ENCODE measurements at places on chromosomes 2 and 18.

- DNase-seq, result no peak
Observed at GRCh38 chr2:48183991-48184390, 277.7 kb upstream of the FBXO11 start.

- DNase-seq, result no peak
Observed at GRCh38 chr2:145503511-145503910, 983.6 kb upstream of the ZEB2 start.

DNA sequence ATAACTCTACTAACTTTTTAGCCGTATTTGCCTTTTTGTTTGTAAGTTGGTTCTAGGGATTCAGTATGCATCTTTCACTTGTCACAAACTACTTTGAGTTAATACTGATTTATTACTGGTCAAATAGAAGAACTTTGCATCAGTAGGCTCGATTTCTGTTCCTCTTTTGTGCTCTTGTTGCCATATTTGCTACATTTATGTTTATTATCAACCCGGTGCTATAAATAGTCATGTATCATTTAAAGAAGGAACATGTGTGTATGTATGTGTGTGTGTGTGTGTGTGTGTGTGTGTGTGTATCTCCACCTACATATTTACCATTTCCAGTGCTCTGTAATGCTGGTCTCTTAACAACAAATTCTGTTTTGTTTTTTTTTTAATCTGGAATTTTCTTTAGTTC, 79.6 kb upstream of the B3GNT7 start:
- DNase-seq, result no peak

DNA sequence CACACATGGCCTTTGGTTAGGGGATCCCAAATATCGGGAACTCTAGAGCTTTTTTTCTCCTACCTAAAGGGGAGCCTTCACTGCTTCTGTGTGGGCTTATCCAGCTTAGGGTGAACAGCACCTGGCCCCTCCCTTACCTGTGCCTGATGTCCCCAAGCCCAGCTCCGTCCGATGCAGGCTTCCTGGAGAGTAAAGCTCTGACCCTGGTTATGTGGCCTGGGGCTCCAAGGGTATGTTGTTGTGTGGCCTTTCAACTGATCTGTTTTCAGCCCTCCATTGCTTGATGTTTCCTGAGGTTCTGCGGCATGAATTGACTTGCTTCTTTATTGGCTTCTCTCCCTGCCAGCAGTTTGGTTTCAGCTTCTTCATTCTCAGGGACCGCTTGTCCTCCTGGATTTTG, 66.0 kb downstream of the RAB31 start:
- no peak for DNase-seq

GRCh38 chr18:2538236-2538635, 33.1 kb downstream of the METTL4 start:
- no peak for DNase-seq

DNA sequence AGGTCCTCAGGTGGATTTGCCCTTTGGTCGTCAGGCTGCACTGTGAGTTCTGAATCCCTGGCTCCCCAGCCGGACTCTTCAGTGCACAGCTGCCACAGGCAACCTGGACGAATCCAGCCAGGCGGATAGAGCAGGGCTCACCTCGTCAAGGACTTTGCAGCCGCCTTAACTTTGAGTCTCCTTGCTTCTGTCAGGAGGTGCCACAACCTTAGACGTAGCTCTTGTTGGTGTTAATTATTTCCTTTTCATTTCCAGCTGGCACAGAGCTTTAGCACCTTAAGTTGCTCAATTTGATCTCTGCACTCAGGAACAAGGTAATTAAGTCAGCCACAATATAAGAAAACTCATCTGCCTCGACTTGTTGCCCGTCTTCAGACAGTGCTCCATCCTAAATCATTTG, 17.7 kb downstream of the SMIM21 start:
- DNase-seq, result no peak

GRCh38 chr2:190809876-190810525, 70.6 kb upstream of the GLS start:
- no peak for DNase-seq

DNA sequence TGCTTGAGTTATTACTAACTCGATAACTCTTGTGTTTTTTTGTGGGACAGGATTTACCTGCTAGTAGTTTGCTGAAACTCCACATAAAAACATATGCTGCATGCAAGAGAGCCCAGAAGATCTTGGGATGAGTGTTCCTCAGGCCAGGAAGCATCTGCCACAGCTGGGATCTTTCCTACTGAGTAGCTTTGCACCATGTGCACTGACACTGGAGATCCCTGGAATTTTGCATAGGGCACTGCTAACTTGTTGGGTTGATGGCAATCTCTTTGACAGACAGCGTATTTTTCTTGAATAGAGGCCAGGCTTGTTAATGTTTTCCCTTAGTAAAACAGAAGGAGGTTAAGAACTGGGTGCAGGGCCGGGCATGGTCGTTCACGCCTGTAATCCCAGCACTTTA, 808 bp upstream of the SERPINB11 start:
- DNase-seq, result no peak

GRCh38 chr18:63427558-63427957, 5.3 kb upstream of the VPS4B start:
- DNase-seq, result no peak

GRCh38 chr2:145755019-145755837, 1235.3 kb upstream of the ZEB2 start:
- no peak for DNase-seq

DNA sequence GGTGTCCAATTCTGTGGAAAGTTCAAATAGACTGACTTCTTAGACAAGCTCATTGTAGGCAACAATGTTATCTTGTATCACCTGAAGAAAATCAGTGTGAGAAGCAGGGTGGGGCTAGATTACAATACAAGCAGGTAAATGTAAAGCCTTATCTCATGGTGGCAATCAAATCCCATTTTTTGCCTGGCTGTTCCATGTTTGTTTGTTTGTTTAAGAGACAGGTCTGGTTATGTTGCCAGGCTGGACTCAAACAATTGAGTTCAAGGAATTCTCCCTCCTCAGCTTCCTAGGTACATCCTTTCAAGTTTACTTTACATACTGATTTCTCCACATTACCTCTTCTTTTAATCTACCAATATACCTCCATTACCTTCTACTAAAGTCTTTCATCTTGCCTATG, 464.6 kb downstream of the LRP1B start:
- no peak for DNase-seq

DNA sequence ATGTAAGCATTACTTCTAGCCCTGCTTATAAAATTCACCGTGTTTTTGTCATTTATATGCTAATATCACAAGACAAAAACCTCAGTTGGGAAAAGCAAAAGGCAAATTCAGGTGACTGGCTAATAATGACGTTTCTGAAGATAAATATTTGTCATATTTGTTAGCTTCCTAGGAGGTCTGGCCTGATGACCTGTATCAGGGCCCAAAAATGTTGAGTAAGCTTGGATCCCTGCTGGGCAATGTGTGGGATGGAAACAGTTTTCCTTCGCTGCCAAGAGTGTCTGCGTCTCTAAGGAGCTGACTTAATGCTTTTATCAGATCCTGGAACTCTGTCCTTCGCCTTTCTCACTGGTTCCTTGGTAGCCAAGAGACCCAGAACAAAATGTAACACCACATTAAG, 230.1 kb upstream of the PXDN start:
- DNase-seq, result no peak

DNA sequence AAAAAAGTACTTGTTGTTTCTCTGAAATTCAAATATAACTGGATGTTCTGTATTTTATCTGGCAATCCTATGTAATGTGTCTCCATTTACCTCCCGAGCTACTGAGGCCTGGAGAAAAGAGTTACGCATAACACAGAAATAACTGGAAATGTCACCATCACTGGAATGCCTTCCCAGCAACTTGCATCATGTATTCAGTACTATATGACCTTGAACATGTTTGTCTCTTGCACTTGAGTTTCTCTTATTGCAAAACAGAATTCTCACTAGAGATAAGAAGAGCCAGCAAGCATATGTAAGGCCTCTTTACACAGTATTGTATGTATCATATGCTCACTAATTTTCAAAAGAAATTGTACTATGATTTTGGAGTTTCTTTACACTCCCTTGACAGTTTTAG, 99.6 kb upstream of the CTAGE1 start:
- no peak for DNase-seq

DNA sequence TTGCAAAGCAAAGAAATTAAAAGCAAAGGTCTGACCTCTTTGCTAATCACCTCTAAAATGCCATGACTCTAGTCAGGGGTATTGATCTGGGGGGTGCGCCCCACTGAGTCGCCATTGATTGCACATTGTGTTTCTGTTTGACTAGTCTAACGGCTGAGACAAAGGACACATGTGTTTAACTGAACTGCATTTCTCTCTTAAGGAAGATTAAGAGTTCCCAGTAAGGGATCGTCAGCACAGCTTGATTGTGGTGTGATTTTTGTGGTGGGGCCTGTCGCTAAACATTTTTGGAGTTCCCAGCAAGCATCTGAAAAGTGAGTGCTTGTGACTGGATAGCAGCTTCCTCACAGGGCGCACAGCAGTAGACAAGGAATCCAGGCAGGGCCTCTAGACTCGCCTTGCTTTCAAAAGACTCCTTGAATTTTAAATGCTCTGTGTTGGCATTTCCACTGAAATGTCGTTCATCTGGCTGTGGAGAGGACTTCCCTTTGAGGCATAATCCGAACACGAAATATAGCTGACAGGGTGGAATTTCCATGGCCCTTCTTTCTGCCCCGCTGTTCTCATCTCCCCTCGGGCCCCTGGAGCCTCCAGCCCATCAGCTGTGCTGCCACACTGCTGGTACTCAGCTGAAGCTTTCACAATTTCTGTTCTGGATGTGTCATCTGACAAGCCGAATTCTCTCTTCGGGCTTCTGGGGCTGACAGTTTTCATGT, 126.3 kb downstream of the FAM168B start:
- no peak for DNase-seq

- no peak for DNase-seq
Observed at GRCh38 chr2:44928483-44929158, 12.9 kb upstream of the SIX3 start.

DNA sequence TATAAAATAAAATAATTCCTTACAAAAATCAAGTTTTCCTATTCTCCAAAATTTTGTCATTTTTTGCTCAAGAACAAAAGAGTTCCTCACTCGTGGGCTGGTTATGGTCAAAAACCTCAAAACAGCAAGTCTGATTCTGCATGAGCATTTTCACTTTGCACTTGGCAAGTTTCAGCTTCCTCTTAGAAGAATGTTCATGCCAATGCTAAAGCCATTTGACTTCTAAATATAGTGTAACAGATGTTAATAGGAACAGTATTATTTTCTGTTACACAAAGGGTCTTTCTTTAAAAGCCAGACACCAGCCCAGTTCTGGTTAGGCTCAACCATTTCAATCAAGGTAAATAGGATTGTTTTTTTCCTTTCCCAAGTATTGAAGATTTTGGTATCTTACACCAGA, 261.3 kb upstream of the CCDC68 start:
- no peak for DNase-seq

GRCh38 chr18:54217624-54218023, 6.8 kb downstream of the MBD2 start:
- no peak for DNase-seq

GRCh38 chr18:13570216-13570615, 156.1 kb downstream of the FAM210A start:
- no peak for DNase-seq

- DNase-seq, result no peak
Observed at GRCh38 chr2:45643095-45643494, 8.4 kb upstream of the PRKCE start.

DNA sequence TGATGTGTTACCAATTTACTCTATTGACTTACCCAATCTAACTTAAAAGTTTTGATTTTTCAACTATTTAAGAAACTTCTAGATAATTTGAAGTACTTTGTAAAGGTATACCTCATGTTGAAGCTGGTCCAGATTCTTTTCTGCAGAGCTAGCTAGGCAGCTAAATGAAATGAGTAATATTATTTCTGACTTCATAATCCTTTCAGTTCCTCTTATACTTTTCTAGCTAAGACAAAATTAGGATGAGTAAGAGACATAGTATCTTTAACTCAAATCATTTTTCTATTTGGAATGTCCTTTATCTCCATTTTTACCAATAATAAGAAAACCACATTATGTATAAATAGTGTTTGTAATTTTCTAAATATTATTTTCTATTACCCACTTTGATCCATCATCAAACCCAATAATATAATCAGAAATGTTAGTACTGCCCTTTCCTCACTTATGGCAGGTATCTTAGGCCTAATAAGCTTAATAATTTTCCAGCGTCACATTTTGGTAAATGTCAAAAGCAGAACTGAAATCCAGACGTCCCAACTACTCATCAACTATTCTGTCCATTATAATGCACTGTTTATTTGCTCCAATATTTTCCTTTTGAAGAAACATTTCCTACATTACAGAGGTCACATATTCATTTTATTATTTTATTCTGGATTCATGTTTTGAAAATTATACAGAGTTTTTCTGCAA, 456.6 kb downstream of the THSD7B start:
- no peak for DNase-seq

DNA sequence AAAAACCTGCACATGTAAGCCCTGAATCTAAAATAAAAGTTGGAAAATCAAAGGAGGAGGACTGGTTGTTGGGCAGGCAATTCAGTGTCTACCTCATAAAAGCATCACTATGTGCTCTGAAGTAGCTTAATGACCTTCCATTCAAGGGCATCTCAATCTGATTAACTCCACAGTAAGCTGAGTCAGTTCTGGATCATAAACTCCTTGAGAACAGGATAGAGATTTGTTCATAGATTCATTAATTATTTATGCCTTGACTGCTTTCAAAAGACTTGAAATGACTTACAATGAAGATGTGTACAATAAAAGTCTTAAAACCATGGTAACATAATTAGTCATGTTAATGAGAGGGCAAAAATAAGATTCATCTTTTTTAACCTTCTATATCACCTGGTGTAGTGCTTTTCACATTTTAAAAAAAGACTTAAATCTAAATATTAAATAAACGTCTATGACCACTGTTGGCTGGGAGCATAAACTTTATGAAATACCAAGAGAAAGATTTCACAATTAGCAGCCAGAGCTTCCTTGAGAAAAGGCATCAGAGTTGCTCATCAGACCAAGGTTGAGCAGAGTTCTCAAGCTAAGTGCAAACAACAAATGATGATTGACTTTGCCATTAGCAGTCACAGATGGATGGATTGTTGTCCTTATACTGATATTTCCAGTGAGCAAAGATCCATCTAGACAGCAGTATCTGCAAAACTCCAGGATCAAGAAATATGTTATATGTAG, 237.3 kb upstream of the THUMPD2 start:
- DNase-seq, result no peak

- no peak for DNase-seq
Observed at GRCh38 chr2:33264766-33265165, 211.7 kb upstream of the RASGRP3 start.

GRCh38 chr18:23852236-23853045, 162.1 kb upstream of the TTC39C start:
- no peak for DNase-seq

DNA sequence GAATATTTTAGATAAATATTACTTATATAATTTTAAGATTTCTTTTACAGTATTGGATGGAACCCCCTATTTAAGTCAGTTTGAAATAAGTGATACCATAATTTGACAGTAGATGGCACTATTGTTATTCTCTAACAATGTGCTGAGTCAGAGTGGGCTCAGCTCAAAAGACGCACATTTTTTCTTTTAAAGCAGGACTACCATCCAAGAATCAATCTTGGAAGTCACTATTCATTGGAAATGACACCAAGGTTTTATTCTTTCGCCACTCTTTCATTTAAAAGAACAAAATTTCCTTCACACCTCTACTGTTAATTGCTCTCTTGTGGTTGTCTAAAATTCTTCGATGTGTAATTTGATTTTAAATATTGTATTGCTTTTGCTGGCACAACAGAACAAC, 32.6 kb upstream of the SPAG16 start:
- DNase-seq, result peak; percentile 30

GRCh38 chr18:46649071-46649862, 7.8 kb downstream of the LOXHD1 start:
- no peak for DNase-seq
